Upper lobe of right lung (tissue), 1 donor: ENCODE measurements at places on chromosomes 13 and 19. TPM values are rescaled to one million over a fixed set of nuclear protein-coding genes. Genes with fewer than 3 reads are reported as not detected.

Gene ZNF90
- total RNA-seq, result 7.6 TPM

Gene ZNF432
- 14.3 TPM for total RNA-seq

DNA sequence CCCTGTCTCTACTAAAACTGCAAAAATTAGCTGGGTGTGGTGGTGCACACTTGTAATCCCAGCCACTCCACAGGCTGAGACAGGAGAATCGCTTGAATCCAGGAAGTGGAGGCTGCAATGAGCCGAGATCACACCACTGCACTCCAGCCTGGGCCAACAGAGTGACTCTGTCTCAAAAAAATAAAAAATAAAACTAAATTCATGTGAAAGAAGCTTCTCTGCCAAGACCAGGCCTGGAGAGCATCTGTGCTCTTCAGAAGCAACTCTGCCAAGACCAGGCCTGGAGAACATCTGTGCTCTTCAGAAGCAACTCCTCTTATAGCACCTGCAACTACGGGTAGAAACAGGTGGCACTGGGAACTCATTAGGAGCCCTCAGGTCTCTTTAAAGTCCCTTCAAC lies 37.7 kb downstream of the CRYL1 start:
- DNase-seq, result no peak
- peaks cover 7% of the 10 kb centered on the region for H3K36me3 ChIP-seq
- no peaks in the 10 kb centered on the region for H3K4me1 ChIP-seq
- H3K27me3 ChIP-seq, result no peaks in the 10 kb centered on the region

- H3K4me3 ChIP-seq, result no peak overlapping the region
- peaks cover 4% of the 10 kb centered on the region for H3K4me1 ChIP-seq
- no peak overlapping the region for H3K27ac ChIP-seq
- DNase-seq, result no peak
Observed at GRCh38 chr13:41268764-41269163, 5.4 kb upstream of the MTRF1 start.

DNA sequence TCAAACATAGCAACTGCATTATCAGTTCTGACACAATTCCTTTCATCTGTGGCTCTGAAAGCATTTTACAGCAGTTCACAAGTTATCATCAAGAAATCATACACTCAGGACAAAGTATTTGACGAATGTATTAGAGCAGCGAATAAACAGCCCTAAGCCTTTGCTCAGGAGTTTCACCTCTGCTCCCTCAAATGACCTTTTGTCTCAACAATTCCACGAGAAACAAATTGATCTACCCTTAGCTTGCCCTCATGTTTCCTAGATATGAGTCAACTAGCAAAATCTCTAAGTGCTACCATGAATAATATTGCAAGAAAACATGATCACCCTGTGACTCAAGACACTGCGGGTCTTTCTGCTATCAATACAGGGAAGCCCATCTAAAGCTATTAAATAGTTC lies 396.1 kb downstream of the EFNB2 start:
- H3K27ac ChIP-seq, result no peak overlapping the region
- DNase-seq, result no peak
- H3K4me3 ChIP-seq, result no peak overlapping the region
- H3K36me3 ChIP-seq, result no peaks in the 10 kb centered on the region

- no peak overlapping the region for H3K27ac ChIP-seq
- DNase-seq, result no peak
- H3K4me3 ChIP-seq, result no peak overlapping the region
- no peaks in the 10 kb centered on the region for H3K27me3 ChIP-seq
- H3K4me1 ChIP-seq, result no peaks in the 10 kb centered on the region
Observed at GRCh38 chr13:81406639-81407292, 1065.8 kb upstream of the SPRY2 start.

DNA sequence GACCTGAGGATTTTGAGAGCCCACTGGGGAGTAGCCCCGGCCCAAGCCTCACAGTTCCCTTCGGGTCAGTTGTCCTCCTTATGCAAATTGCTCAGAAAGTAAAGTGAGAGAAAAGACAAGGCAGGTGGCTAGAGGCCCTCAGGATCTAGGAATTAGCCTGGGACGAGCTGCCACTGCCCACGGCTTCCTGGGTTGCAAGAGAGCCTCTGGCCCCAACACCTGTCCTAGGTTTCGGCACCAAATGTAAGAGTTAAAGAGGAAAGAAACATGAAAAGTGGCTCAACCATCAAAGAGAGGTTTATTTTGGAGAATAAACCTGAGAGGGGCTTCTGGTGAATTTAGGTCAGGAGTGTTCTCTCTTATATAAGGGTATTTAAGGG lies 25.6 kb downstream of the TMEM255B start:
- H3K4me3 ChIP-seq, result no peak overlapping the region
- no peaks in the 10 kb centered on the region for H3K36me3 ChIP-seq
- DNase-seq, result peak; percentile 36
- H3K4me1 ChIP-seq, result no peaks in the 10 kb centered on the region
